ENCODE measurements at places on chromosomes 7 and 10.

- DNase-seq: no peak
These were observed 375.5 kb downstream of the TCERG1L start for GRCh38 chr10:130935897-130936550.

DNA sequence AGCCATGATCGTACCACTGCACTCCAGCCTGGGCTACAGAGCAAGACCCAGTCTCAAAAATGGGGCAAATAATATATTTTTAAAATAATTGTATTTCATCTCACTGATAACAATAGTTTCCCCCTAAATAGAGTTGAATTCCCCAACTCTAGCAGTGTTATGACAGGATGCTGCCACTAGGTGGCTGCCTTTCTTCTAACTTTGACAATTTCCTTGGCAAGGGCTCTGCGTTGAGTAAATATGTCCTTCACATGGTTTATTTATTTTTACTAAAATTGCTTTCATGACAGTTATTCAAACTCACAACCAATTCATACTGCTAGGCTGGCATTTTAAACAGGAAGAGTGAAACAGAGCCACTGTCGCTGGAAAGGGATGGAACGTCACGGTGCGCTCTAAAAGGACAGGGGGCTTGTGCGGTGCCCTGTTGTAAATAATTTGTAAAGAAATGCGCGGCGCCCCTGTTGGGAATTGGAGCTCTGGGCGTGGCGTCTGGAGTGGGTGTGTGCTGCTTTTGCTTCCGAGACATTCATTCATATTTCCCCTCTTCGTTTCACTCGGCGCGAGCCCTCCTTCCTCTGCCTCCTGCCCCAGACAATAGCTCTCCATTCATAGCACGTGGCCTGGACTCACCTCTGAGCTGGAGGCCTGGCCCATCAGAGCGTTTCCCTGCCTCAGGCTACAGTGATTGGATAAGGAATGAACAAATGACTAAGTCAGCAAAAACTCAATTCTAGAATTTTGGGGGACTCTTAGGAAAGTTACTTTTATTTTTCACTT lies 20.5 kb upstream of the PITRM1 start:
- DNase-seq: peak; percentile 63

- DNase-seq: no peak
These were observed 1.9 kb downstream of the VWDE start for GRCh38 chr7:12401538-12402364.

DNA sequence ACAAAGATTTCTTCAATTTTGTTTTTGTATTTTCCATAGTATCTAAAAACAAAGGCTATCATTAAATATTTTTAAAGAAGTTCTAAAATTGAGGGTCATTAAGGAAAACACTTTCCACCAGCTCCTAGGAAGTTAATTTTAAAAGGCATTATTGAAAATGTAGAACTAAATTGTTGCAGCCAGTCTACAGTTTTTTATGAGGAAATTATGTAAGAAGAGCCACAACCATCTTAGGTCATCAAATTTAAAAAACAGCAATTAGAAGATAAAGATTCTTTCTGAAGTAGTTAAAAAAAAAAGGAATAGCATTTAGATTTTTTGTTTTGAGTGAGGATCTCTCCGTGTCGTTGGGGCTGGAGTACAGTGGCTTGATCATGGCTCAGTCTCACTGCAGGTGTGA lies 161.7 kb downstream of the NRBF2 start:
- no peak for DNase-seq

DNA sequence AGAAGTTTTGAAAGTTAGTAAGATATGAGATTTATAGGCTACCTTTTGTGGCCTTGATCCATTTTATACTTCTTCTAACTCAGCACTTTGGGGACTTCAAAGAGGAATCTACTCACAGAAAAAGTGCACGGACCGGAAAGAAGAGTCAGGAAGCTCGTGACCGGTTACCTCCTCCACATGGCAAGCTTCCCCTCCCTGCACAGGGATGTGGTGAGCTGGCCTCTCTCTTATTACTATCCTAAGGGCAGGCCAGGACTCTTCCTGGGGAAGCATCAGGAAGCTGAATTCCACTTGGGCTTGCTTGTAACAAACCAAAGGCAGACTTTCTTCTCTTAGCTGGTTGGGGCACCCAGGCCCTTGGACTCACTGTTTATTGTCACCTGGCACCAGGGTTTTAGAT lies 170.8 kb upstream of the GLI3 start:
- DNase-seq: peak; percentile 15

DNA sequence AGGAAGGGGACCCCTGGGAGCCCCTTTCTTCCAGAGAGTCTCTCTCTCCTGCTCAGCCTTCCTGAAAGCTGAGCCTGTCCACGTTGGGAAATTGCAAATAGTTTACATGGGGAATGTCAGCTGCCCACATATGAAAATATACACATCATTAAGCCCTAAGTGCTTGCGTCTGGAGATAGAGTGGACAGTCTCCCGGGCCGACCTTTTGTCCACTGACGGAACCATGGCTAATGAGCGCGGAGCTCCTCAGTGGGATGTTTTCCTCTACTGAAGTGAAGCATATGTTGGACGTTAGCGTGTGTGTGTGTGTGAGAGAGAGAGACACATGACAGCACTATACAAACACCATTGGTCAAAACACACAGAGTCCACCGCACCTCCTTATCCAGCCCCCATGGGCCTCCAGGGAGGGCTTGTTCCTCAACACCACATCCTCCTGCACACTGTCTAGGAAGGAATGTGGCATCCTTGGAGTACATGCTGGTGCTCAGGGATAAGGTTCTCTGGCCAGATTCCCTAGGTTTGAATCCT lies 128.4 kb downstream of the RGS10 start:
- DNase-seq: no peak

- peak; percentile 57 for DNase-seq
These were observed 97.5 kb downstream of the FAM53B start for GRCh38 chr10:124646483-124647352.

- no peak for DNase-seq
These were observed 126.0 kb upstream of the ANKRD1 start for GRCh38 chr10:91046869-91047268.

- DNase-seq: peak; percentile 85
These were observed at the start of gene EXOC6 for GRCh38 chr10:92848441-92849233. Gene EXOC6, plus strand, starts transcription at chr10:92848520. Its CDS starts 14 bp downstream, at chr10:92848534.

All from kidney tubule cell (primary cell).